Activated CD8-positive, alpha-beta memory T cell treated with anti-CD3 and anti-CD28 coated beads for 36 hours (primary cell): ENCODE measurements at places on chromosomes 12 and 14. TPM values are rescaled to one million over a fixed set of nuclear protein-coding genes. Genes with fewer than 3 reads are reported as not detected.

Gene BTBD6
- total RNA-seq: 48.3 TPM

Gene RASSF9
- not detected for total RNA-seq

Gene CMA1
- not detected for total RNA-seq

Gene PZP
- not detected for total RNA-seq

Gene OTUB2
- total RNA-seq: 0.86 TPM

Gene DHRS7
- total RNA-seq: 80.3 TPM

Gene ADAM21
- 0.15 TPM for total RNA-seq

Gene KCNK13
- not detected for total RNA-seq

Gene SRGAP1
- total RNA-seq: 0.69 TPM

Gene AKAP6
- total RNA-seq: 0.65 TPM

Gene APOLD1
- 2.6 TPM for total RNA-seq

Gene ABCC9
- total RNA-seq: not detected

Gene CLEC6A
- total RNA-seq: not detected

Gene MYRFL
- total RNA-seq: not detected

Gene SLC2A14
- total RNA-seq: 0.15 TPM

Gene RASSF3
- 54.8 TPM for total RNA-seq

Gene PRH2
- total RNA-seq: not detected

Gene SOAT2
- 1.5 TPM for total RNA-seq

Gene GYS2
- total RNA-seq: not detected

Gene LRCOL1
- total RNA-seq: not detected

Gene PLXNC1
- 5.6 TPM for total RNA-seq

Gene CARMIL3
- 1.2 TPM for total RNA-seq

Gene SNAPC1
- 9.9 TPM for total RNA-seq

Gene MYF5
- not detected for total RNA-seq

Gene CLEC4D
- total RNA-seq: not detected

Gene SRRM4
- total RNA-seq: not detected

Gene CLBA1
- total RNA-seq: 4.0 TPM

Gene ANO2
- total RNA-seq: not detected

Gene GPR135
- 1.2 TPM for total RNA-seq

Gene LRFN5
- not detected for total RNA-seq

Gene CABP1
- total RNA-seq: 0.17 TPM

Gene IRAK3
- 0.21 TPM for total RNA-seq

Gene INSM2
- not detected for total RNA-seq

Gene FMNL3
- total RNA-seq: 34.2 TPM

Gene ZDHHC22
- not detected for total RNA-seq

Gene CCDC196
- total RNA-seq: not detected

Gene IQSEC3
- 1.8 TPM for total RNA-seq

Gene KLRG1
- total RNA-seq: 7.6 TPM
